ENCODE measurements at places on chromosomes 5 and 9.

DNA sequence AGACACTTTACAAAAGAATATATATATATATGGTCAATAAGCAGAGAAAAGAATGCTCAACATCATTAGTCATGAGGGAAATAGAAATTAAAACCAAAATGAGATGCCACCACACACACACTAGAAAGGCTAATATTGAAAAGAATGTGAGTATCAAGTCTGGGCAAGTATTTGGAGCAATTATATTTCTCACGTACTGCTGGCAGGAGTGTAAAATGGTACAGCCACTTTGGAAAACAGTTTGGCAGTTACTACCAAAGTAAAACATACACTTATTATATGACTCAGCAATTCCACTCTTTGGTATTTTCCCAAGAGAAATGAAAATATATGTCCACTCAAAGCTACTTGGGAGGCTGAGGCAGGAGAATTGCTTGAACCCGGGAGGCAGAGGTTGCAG, 29.8 kb downstream of the NEUROG1 start:
- no peak for DNase-seq

DNA sequence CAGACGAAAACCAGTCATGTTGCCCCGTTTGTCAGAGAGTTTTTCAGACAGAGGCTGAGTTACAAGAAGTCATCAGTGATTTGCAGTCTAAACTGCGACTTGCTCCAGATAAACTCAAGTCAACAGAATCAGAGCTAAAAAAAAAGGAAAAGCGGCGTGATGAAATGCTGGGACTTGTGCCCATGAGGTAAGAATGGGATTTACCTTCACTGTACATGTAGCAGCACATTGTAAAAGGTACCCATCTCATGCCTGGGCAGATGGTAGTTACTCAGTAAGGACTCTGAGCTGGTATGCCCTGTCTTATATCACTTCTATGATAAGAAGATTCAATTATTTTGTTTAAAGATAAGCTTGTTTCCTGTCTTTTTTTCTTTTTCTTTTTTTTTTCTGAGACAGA, 38.8 kb downstream of the RAD50 start:
- no peak for DNase-seq

DNA sequence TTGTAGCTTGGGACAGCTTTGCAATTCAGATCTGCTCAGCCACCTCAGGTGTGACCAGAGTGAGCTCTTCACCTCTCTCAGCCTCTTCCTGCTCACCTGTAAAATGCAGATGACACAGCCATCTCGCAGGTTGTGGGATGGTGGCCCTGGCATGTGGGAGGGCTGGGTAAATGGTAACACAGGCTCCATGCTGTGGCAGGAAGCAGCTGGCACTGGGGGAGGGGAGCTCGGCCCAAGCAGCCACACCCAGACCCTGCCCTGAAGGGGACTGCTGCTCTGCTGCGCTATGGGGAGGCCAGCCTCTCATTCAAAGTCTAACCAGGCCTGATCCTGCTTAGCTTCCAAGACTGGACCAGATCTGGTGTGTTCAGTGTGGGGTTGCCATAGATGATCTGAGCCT, 24.1 kb downstream of the PHF2 start:
- DNase-seq, result no peak

- no peak for DNase-seq
Measured at GRCh38 chr9:81969971-81970370, 18.6 kb upstream of the SPATA31D1 start.

GRCh38 chr9:120868339-120868675, 8.7 kb downstream of the PHF19 start:
- no peak for DNase-seq

DNA sequence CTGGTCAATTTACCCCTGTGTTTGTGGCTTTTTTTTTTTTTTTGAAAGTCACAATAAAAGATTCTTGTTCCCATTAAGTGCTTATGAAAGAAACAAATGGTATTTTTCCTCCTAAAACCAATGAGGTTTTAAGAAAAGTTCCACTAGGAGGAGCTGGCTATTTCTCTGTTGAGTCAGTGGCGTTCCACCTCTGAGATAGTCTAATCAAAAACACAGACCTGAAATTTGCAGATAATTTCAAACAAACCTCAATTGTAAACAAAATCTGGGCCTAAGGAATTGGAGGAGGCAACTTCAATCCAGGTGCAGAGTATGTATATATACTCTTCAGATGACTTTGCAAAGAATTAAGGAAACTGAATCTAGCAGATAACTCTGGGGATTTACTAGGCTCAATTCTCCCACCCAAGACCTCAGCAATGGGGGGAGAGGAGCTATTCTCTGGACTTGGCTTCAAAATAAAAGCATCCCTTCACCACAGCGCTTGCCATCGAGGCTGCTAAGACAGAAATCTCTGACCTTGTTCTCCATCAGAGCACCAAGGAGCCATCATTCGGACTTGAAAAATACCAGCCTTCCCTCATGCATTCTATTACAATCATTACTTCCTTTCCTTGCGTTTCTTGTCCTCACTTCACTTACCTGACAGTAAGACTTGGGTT, 52.4 kb downstream of the FANCC start:
- DNase-seq, result no peak

DNA sequence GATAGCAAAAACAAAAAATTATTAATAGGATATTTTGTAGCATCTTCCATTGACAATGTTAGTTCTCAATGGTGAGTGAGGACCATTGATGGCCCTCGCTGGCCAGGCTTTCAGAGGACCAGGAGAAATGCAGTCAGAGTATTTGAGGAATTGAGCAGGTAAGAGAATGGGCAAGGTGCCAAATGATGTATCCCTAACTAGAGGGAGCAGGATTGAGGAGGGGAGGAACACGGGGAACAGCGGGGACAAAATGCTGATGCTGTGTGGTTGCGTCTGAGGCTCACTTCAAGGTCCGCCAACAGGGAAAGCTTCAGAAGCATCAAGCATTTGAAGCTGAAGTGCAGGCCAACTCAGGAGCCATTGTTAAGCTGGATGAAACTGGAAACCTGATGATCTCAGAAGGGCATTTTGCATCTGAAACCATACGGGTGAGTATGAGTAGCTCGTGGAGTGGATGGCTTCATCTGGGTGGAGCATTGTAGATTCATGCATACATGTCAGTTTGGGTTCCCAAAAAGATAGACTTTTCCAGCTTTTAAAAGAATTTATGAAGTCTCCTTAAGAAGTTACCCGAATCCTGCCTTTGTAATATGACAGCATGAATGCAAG, 16.2 kb downstream of the SPTAN1 start:
- no peak for DNase-seq

DNA sequence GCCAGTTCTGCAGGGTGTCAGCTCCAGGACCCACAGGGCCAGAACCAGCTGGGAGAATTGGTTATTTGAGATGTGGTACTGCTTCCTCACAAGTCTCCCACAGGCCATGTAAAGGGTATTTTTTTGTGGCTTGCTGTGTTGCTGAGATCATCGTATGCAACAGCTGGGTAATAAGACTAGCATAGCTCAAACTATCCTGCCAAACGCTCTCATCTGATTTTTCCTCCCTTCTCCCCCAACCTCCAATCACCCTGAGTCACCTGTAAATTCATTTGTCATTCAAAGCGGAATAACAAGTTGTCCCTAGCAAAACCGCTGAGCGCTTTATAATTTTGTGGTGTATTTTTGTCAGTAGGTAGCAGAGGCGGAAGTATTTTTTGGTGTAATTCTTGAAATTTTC, 63.2 kb downstream of the NSG2 start:
- DNase-seq, result no peak

DNA sequence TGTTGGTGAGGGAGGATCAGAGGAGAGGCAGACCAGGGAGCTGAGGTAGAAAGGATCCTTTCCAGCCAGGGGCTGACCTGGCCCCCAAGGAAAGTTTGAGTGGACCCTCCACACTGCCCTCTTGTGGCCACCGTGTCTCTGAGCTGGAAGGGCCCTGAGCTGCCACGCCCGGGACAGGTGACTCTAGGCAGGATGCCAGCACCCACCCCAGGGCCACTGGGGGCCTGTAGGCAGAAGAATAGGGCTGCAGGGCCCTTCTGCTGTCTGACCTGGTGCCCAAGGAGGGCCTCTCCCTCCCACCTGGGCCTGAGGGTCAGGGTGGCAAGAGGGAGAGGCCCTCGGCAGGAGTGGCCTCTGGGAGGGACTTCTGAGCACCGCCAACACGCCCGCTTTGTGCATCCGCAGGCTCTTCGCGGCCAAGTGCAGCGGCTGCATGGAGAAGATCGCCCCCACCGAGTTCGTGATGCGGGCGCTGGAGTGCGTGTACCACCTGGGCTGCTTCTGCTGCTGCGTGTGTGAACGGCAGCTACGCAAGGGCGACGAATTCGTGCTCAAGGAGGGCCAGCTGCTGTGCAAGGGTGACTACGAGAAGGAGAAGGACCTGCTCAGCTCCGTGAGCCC, 76.8 kb downstream of the LMX1B start:
- peak; percentile 61 for DNase-seq

DNA sequence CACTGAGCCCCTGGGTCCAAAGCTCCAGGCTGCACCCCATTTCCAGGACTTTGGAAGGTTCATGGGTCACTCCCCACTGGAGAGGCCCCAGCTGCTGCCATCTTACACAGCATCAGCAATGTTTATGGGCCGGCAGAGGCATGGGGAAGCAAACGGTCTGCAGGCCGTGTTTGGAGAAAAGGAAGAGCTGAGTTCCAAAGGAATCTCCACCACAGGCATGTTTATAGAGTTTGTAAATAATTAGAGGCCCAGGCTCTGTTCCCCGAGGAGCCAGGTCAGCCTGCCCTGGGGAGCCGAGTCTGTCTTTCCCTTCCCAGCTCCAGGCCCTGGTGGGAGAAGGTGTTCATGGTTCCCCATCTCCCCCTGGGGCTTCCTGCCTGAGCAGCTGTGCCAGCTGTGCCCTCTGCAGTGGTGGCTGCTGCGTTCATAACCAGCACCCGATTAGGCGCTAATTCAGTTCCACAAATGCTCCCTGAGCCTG, 64.8 kb downstream of the COL27A1 start:
- no peak for DNase-seq

- DNase-seq, result no peak
Measured at GRCh38 chr5:169970339-169970738, 10.0 kb downstream of the INSYN2B start.

GRCh38 chr5:36079200-36079781, 12.6 kb upstream of the UGT3A2 start:
- DNase-seq, result no peak

DNA sequence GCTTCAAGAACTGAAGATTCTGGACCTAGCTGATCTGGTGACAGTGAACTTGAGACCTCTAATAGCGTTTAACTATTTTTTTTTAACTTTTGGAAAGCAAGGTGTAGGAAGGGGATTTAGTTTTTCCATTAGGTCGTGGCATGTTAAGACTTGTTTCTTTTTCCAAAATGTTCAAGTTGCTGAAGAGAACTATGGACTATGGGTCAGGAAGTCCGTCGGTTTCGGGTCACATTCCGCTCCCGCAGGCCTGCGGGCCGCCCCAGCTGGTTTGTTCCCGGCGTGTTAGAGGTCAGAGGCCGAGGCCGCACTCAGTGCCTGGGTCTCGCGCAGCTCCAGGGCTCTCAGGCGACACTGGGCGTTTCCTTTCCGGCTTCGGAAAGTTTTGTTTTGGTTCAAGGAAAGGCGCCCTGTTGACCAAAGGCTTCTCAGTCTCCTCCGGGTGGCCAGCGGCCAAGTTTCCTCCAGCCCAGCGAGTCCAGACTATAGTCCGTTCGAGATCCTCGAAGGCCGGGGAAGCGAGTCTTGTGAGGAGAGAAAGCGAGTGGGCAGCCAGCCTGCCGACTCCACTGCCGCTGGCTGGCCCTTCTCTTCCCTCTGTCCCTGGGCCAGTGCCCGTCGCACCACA, 586 bp upstream of the FCHO2 start:
- no peak for DNase-seq

- no peak for DNase-seq
Measured at GRCh38 chr9:120197605-120198004, 382.4 kb downstream of the CDK5RAP2 start.

DNA sequence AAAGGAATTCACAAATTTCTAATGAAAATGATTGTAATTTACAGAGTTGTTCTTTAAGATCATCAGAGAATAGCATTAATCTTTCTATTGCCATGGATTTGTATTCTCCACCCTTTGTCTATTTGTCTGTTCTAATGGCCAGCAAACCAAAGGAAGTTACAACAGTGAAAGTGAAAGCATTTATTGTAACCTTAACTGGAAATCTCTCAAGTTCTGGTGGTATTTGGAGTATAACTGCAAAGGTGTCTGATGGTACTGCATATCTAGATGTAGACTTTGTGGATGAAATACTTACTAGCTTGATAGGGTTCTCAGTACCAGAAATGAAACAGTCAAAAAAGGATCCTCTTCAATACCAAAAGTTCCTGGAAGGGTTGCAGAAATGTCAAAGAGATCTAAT, 21.7 kb downstream of the RMI1 start:
- DNase-seq, result no peak

DNA sequence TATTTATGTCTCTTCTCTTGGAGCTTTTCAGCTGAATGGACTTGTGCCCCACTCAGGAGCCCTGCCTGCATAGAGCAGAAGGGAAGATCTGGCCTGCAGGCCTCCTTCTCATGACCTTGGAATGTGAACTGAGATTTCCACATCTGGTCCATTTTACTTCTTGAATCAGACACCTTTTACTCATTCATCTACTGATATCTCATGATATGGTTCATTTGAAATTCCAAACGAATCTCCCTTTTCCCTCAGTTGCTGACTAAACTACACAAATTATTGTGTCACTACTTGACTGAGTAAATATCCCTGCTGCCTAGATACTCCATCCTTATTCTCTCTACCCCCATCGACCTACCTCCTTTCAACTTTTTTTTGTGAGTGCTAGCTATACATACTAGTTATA, 138.7 kb downstream of the PLCXD3 start:
- DNase-seq, result no peak

- DNase-seq, result no peak
Measured at GRCh38 chr9:5479994-5480694, 29.8 kb downstream of the CD274 start.

GRCh38 chr9:99360026-99360425, 137.9 kb downstream of the SEC61B start:
- DNase-seq, result no peak

GRCh38 chr5:134175921-134176510, 734 bp downstream of the SKP1 start:
- DNase-seq, result no peak

- DNase-seq, result no peak
Measured at GRCh38 chr9:22395687-22396141, 50.9 kb upstream of the DMRTA1 start.

DNA sequence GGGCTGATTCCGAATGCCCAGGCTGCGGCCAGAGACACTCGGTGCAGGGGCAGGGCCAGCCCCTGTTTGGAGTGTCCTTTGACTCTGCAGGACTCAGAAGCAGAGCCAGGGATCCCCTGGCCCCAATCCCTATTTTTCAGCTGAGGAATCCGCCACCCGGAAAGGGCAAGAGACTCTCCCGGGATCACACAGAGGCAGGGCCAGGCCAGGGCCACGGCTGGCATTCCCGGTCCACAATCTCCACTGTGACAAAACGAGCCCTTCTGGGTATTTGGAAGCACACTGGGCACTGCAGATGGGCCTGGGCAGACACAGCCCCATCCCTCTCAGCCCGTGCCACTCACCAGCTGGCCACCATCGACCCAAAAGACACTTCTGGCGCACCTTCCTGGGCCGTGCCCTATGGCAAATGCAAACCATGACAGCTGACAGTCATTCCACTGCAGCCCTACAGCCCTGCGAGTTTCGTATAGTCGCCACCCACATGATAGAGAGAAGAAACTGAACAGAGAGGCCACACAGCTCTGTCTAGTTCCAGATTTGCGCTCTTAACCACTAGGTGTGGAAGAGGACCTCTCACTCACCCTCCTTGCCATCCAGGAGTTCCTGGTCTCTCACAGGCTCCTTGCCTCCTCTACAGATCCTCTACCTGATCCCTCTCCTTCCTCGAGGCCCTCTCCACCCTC, 13.3 kb downstream of the NR5A1 start:
- DNase-seq, result no peak

Measured in stimulated activated CD4-positive, alpha-beta T cell treated with anti-CD3 and anti-CD28 coated beads, Interleukin-4, amount 100 ng/mL, for 4 hours (primary cell).